ENCODE measurements at places on chromosomes 1 and 21.

DNA sequence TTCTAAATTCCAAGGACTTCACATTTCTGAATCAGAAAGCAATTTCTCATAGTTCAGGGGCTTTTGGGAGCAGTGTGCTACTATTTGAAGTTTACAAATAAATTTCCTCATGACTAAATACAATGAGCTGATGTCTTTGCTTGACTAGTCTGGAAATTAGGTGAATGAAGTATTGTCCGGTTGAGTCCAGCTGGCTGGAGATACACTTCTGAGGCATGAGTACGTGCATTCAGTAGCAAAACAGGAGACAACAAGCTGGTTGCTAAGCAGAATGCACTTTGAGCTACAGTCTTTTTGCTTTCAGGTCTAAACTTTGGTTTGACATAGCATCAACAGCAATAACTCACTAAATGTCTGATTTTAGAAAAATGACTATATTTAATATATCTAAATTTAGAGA is 27.1 kb downstream of the ZNHIT6 start:
- no peak for DNase-seq

GRCh38 chr1:13808729-13809131 is 108.7 kb downstream of the PRDM2 start:
- DNase-seq, result peak; percentile 84

- no peak for DNase-seq
Observed at GRCh38 chr21:43737158-43737950, 18.4 kb downstream of the PDXK start.

GRCh38 chr1:157438613-157439012 is 113.7 kb downstream of the FCRL5 start:
- DNase-seq, result no peak

DNA sequence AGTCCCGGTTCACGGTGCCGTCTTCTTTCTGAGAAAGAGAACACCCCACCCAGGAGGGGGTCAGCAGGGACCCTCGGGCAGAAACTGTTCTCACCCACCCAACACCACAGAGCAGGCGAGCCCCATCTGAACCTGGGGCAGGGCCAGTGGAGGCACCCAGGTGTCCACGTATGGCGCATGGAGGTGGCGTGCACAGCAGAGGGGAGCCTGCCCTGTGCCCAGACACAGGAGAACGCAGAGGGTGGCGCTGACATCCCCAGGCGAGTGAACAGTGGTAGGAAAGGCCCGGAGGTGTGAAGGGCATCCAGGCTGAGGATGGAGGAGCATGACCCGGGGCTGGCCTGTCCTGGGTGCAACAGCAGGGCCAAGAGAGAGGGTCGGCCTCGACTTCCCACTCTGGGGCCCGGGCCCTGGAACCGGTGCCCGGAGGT is 91.1 kb downstream of the STUM start:
- no peak for DNase-seq

- DNase-seq, result no peak
Observed at GRCh38 chr1:2229911-2230731, 2.0 kb downstream of the SKI start.

DNA sequence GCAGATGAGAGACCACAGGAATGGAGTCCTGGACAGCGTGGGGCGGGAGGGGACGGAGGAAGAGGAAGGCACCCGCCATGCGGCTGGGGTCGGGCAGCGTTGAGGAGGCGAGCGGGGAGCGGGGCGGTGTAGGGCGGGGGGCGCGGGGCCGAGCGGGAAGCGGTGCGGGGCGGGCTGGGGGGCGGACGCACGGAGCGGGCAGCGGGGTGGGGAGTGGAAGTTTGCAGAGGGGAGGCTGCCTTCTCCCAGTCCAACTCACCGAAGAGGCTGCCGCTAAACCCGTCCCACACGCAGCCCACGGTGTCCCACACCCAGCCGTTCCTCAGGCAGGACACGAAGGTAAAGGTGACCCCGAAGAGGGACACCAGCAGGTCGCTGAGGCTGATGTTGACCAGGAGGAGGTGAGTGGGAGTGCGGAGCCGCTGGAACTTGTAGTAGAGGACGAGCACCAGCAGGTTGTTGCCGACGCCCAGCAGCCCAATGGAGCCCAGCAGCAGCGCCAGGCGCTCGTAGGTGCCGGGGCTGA is 483 bp downstream of the CHML start:
- DNase-seq, result no peak

DNA sequence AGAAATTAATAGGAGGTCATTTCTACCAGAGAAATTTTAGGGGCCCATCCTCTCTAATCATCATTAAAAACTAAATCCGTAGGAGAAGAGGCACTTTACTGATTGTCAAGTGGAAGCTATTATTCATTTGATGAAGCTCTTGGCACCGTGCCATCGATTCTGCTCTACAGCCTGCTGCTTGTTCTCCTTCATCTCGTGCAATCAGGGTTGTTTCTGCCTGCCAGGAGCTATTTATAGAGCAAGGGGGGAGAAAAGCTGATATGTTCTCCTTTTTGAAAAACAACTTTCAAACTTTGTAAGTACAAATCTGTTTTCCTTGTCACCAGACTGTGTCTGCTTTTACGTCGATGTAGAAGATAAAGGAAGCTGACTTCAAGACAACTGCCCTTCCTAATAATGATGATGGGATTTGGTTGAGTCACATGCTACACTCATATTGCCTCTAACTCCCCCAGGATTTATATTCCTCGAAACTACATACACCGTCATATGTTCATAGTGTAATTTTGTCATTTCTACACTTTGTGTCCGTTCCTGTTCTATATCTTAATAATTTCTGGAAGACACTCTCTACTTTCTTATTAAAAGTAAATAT is 169.6 kb upstream of the LHX8 start:
- peak; percentile 96 for DNase-seq

DNA sequence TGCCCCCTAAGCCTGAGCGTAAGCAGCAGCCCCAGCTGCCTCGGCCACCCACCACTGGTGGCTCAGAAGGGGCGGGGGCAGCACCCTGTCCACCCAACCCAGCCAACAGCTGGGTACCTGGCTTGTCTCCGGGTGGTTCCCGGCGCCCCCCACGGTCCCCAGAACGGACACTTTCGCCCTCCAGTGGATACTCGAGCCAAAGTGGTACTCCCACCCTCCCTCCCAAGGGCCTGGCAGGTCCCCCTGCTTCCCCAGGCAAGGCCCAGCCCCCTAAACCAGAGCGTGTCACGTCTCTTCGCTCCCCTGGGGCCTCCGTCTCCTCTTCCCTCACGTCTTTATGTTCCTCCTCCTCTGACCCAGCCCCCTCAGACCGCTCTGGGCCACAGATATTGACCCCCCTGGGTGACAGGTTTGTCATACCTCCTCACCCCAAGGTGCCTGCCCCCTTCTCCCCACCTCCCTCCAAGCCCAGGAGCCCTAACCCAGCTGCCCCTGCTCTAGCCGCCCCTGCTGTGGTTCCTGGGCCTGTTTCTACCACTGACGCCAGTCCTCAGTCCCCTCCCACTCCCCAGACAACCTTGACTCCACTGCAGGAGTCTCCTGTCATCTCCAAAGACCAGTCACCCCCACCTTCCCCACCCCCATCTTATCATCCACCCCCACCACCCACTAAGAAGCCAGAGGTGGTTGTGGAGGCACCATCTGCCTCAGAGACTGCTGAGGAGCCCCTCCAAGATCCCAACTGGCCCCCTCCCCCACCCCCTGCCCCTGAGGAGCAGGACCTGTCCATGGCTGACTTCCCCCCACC is 46.2 kb downstream of the YARS1 start:
- DNase-seq, result no peak

- peak; percentile 59 for DNase-seq
Observed at GRCh38 chr1:244231572-244232315, 180.7 kb downstream of the ZBTB18 start.

GRCh38 chr21:45158491-45159423 is 84.4 kb downstream of the ADARB1 start:
- DNase-seq, result no peak

DNA sequence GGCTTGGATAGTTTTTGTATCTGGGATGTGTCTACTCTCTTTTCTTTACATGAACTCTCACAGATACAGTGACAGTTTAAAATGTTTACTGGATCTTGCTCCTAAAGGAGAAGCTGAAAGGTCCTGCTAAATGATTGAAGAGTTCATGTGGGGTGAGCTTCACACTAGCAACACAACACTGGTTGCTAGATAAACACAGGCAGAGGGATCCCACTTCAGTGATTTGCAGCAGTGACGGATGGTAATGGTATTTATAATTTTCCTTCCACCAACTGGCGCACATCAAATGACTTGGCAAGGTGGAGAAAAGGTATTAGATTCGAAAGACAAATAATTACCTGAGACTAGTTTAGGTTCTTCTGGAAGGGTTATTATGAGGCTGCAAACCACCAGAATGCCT is 270.2 kb downstream of the TBX15 start:
- no peak for DNase-seq

- DNase-seq, result no peak
Observed at GRCh38 chr1:81414488-81415015, 386.2 kb upstream of the ADGRL2 start.

DNA sequence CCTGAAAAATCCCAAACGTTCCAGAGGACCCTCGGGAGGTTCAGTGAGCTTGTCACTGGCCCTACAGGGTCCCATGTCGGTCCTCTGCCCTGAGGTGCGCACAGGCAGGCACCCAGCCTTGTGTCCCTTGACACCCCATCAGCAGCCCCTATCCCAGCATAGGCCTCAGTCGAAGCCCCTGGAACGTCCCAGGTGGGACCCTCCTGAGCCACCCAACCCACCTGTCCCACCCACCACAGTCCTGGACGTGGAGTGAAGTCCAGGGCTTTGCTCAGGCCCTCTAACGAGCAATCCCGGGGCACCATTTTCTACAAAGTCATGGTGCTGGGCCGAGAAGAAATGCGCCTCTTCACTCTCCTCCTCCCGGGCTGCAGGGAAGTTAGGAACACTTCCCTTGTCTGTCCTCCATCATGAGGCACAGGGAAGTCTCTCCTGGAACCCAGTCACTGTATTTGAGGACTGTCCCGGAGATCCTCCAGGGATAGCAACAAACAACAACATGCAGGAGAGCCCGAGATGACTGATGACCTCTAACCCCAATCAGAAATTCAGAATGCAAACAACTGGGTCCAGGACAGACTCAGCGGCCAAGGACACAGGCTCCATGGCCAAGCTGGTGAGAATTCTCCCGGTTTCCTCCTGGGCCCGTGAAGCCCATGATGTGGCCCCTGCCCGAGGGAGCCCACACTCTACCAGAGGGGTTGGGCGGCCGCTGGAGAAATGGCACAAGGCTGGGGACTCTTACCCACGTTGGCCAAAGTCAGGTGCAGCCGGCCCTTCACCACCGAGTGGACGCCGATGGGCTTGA is 105.5 kb downstream of the NPHP4 start:
- DNase-seq, result no peak

- no peak for DNase-seq
Observed at GRCh38 chr1:184890539-184890973, 83.8 kb downstream of the NIBAN1 start.

- DNase-seq, result no peak
Observed at GRCh38 chr1:111503585-111504060, at the start of the genes ADORA3 and TMIGD3. ADORA3 (minus strand) TSS chr1:111503633; CDS start chr1:111503354, 279 bp downstream. TMIGD3 (minus strand) TSS chr1:111503633; CDS start chr1:111503354, 279 bp downstream.

- no peak for DNase-seq
Observed at GRCh38 chr1:28144203-28145135, 32.0 kb downstream of the PTAFR start.

DNA sequence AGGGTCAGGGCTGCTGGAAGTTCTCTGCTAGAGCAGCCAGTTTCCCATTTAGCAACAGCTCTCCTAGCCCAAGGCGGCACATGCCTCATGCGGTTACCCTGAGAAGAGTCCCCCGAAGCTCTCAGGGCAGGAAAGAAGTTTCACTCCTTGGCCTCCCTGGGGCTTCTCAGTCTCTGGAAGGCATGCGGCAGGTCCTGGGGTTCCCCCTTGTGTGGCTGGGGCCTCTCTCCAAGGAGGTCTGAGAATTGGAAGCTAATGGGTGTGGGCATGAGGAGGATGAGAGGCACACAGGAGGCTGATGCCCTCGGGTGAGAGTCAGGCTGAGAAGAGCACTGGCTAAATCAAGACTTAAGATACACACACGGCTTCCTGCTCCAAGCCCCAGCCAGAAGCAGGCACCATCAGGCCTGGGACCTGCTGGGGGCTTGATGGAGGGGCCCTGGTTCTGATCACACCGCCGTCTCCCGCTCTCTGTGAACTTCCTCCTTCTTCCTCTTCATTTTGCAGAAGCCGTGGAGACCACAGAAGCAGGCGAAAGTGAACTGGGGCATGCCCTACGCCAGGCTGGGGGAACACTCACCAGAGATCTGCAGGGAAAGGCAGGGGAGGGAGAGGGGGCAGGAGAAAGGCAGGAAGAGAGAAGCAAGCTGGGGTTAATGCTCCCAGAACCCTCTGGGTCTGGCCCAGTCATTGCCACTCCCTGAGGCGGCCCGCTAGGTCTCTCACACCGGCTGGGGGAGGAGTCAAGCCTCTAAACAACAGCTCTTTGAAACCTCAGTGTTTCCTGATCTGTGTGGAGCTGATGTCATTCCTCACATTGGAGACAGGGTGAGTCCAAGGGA is 15.1 kb downstream of the BLACAT1 start:
- peak; percentile 86 for DNase-seq

GRCh38 chr1:8077120-8077573 is 51.0 kb upstream of the ERRFI1 start:
- peak; percentile 94 for DNase-seq

All from DMS79 treated with DMSO at 0.1 percent for 48 hours (cell line).